ENCODE measurements at places on chromosomes 1 and 21. TPM values are rescaled to one million over a fixed set of nuclear protein-coding genes. Genes with fewer than 3 reads are reported as not detected.

Gene NR0B2
- not detected for total RNA-seq

DNA sequence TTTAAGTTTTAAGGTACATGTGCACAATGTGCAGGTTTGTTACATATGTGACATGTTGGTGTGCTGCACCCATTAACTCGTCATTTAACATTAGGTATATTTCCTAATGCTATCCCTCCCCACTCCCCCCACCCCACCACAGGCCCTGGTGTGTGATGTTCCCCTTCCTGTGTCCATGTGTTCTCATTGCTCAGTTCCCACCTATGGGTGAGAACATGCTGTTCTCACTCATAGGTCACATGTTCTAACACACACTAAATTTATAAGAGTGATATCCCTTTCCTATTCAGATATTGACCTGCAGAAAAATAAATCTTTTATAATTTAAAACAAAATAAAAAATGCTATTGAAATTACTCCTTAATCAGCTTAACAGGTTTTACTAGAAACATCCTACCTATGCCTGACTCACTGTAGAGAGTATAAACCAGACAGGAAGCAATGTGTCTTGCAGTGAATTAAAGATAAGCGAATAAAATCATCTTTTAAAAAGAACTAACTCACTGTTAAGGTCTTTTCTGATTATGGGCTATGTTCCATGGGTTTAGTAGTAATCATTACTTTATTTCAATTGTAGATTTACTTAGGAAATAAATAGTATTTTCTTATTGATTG is 82.0 kb upstream of the DPH5 start:
- peaks cover 25% of the 10 kb centered on the region for H3K36me3 ChIP-seq
- no peak overlapping the region for H3K27ac ChIP-seq
- no peaks in the 10 kb centered on the region for H3K27me3 ChIP-seq
- no peak for DNase-seq

Gene DCST2
- 0.91 TPM for total RNA-seq

DNA sequence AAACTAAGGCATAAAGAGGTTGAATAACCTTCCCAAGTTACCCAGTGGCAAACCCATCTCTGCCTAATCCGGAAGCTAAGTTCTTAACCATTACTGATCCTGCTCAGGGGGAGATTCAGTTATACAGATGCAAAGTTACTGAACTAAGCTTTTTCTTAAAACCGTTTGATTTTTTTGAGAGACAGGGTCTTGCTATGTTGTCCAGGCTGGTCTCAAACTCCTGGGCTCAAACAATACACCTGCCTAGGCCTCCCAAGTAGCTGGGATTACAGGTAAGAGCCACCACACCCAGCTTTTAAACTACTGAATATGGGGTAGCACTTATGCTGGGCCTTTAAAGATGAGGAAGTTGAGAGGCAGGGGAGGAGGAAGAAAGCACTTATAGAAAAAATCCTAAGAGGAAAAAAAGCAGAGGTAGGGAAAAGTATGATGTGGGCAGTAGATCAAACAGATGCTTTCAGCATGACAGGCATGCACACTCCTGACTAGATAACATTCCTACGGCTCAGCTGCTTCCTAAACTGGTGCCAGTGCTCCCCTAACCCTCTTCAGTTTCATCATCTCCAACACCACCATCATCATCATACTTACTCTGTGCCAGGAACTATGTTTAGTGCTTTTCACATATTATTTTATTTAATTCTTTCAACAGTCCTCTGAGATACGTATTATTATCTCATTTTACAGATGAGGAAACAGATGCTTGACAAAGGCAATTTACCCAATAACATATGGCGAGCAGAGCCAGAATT is 5.8 kb downstream of the PAFAH2 start:
- H3K4me3 ChIP-seq: no peak overlapping the region
- H3K4me1 ChIP-seq: peaks cover 40% of the 10 kb centered on the region
- no peaks in the 10 kb centered on the region for H3K27me3 ChIP-seq
- DNase-seq: no peak
- peaks cover 4% of the 10 kb centered on the region for H3K36me3 ChIP-seq

GRCh38 chr1:111454859-111455641 is 5.8 kb downstream of the ATP5PB start:
- peaks cover 61% of the 10 kb centered on the region for H3K36me3 ChIP-seq
- no peaks in the 10 kb centered on the region for H3K27me3 ChIP-seq
- H3K4me3 ChIP-seq: peak overlapping the region; percentile 81
- no peak for DNase-seq
- peaks cover 58% of the 10 kb centered on the region for H3K4me1 ChIP-seq
- H3K27ac ChIP-seq: peak overlapping the region; percentile 78

- DNase-seq: no peak
- no peaks in the 10 kb centered on the region for H3K36me3 ChIP-seq
- no peak overlapping the region for H3K27ac ChIP-seq
- H3K27me3 ChIP-seq: peaks cover 11% of the 10 kb centered on the region
- H3K4me3 ChIP-seq: peak overlapping the region; percentile 6
Measured at GRCh38 chr21:37001441-37001840, 5.1 kb upstream of the RIPPLY3 start.

Gene AMPD1
- not detected for total RNA-seq

- no peak for DNase-seq
- H3K27ac ChIP-seq: no peak overlapping the region
- no peaks in the 10 kb centered on the region for H3K4me1 ChIP-seq
- no peaks in the 10 kb centered on the region for H3K36me3 ChIP-seq
- peaks cover 8% of the 10 kb centered on the region for H3K27me3 ChIP-seq
Measured at GRCh38 chr1:53689223-53689622, 49.7 kb downstream of the GLIS1 start.

GRCh38 chr21:44012474-44013379 is 618 bp downstream of the TRAPPC10 start:
- H3K27ac ChIP-seq: peak overlapping the region; percentile 86
- peaks cover 47% of the 10 kb centered on the region for H3K4me1 ChIP-seq
- H3K27me3 ChIP-seq: no peaks in the 10 kb centered on the region
- peak overlapping the region; percentile 86 for H3K4me3 ChIP-seq
- peak; percentile 94 for DNase-seq

Gene KCNE2
- not detected for total RNA-seq

DNA sequence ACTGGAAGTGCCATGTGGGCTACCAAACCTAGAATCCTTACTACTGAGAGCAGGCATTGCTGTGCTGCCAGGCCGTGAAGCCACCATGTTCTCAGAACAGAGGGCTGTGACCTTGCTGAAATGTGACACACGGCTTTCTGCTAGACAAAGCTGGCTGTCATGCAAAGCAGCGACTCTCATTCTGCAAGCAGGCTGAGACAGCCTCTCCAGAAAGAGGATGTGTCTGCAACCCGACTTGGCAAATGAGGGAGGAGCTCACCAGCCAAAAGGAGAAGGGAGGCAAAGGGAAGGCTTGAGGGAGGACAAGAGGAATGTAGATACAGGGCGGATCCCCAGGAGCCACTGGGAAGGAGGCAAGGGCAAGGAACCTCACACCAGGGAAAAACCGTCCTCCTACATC is 85.7 kb upstream of the KRTAP19-8 start:
- H3K4me1 ChIP-seq: no peaks in the 10 kb centered on the region
- no peak for DNase-seq
- H3K27me3 ChIP-seq: no peaks in the 10 kb centered on the region
- no peak overlapping the region for H3K27ac ChIP-seq
- H3K4me3 ChIP-seq: no peak overlapping the region

- H3K4me3 ChIP-seq: no peak overlapping the region
- no peak for DNase-seq
- peaks cover 23% of the 10 kb centered on the region for H3K27me3 ChIP-seq
- H3K27ac ChIP-seq: no peak overlapping the region
- H3K36me3 ChIP-seq: no peaks in the 10 kb centered on the region
Measured at GRCh38 chr1:233412812-233413211, 85.3 kb downstream of the MAP3K21 start.

GRCh38 chr1:159891275-159892157 is 8.4 kb downstream of the CFAP45 start:
- no peak overlapping the region for H3K27ac ChIP-seq
- no peaks in the 10 kb centered on the region for H3K36me3 ChIP-seq
- DNase-seq: peak; percentile 77
- H3K4me1 ChIP-seq: peaks cover 14% of the 10 kb centered on the region
- peaks cover 6% of the 10 kb centered on the region for H3K27me3 ChIP-seq
- H3K4me3 ChIP-seq: no peak overlapping the region

Gene BCL2L15
- total RNA-seq: 1.1 TPM

Gene AKNAD1
- not detected for total RNA-seq

DNA sequence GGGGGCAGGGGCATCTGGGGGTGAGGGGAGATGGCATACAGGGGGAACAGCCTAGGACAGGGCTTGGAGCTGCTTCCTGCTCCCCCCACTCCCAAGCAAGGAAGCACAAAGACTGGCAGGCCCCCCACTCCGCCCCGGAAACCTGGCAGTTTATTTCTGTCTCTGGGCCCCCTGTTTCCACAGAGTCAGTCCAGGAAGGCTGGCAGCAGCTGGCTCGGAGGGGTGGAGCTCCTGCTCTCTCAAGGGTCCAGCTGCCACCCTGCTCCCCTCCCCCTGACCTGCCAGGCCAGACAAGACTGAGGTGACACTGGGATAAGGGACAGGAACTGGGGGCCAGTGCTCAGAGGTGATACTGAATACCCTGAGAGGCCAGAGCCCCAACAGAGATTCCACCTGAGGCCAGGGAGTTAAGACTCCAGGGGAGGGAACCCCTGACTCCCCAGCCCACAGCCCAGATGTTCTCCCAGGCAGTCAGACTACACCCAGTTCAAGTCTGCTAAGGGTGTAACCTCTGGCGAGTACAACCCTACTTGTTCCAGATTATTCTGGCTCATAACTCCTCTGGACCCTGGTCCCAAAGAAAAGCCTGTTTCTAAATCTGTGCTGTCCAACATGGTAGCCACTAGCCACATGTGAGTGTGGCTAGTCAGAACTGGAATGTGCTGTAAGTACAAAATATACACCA is 26.3 kb downstream of the AHDC1 start:
- H3K4me1 ChIP-seq: peaks cover 14% of the 10 kb centered on the region
- no peak overlapping the region for H3K27ac ChIP-seq
- no peak overlapping the region for H3K4me3 ChIP-seq
- peaks cover 9% of the 10 kb centered on the region for H3K36me3 ChIP-seq
- no peak for DNase-seq
- peaks cover 10% of the 10 kb centered on the region for H3K27me3 ChIP-seq

Gene JUN
- total RNA-seq: 73.4 TPM

GRCh38 chr1:74504125-74504932 is 8.1 kb downstream of the LRRC53 start:
- no peaks in the 10 kb centered on the region for H3K36me3 ChIP-seq

Gene SLC9A1
- total RNA-seq: 23.7 TPM

Gene S100A7A
- total RNA-seq: not detected

DNA sequence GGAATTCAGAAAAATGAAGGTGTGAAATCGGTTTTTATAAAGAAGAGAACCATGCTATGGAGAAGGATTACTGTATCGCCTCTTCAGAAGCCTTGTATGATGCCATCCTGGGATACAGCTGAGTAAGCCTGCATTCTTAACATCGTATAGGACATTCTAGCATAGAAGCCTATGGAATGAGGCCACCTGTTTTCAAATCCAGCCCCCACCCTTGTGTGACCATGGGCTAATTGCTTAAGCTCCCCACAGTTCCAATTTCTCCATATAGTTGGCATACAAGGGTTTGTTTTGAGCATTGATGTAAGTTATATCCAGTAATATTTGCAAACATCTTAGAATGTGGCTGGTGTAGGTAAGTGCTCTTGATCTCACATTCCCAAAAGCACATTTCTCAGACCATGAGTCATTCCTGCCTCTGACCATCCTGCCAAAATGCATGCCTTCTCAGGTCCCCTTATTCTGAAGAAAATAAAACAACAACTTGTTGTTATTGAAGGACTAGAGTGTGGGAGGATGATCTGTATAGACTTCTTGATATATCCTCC is 1.5 kb downstream of the OR14A2 start:
- H3K27me3 ChIP-seq: no peaks in the 10 kb centered on the region
- no peaks in the 10 kb centered on the region for H3K36me3 ChIP-seq
- no peak overlapping the region for H3K4me3 ChIP-seq
- no peak for DNase-seq
- H3K27ac ChIP-seq: no peak overlapping the region
- H3K4me1 ChIP-seq: no peaks in the 10 kb centered on the region

DNA sequence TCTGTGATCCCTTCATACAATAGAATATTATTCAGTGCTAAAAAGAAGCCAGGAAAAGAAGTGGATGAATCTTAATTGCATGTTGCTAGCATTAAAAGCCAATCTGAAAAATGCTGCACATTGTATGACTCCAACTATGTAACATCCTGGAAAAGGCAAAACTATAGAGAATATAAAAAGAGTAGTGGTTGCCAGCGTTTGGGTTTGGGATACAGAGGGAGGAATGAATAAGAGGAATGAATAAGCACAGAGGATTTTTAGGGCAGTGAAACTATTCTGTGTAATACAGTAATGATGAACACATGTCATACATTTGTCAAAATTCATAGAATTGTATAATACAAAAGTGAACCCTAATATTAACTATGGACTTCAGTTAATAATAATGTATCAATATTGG is 42.5 kb downstream of the GPR88 start:
- peaks cover 14% of the 10 kb centered on the region for H3K4me1 ChIP-seq
- no peak overlapping the region for H3K4me3 ChIP-seq
- no peak overlapping the region for H3K27ac ChIP-seq
- H3K27me3 ChIP-seq: peaks cover 8% of the 10 kb centered on the region

Gene NPR1
- total RNA-seq: not detected

- peaks cover 10% of the 10 kb centered on the region for H3K27me3 ChIP-seq
- peak overlapping the region; percentile 62 for H3K27ac ChIP-seq
- peak overlapping the region; percentile 58 for H3K4me3 ChIP-seq
- H3K36me3 ChIP-seq: no peaks in the 10 kb centered on the region
Measured at GRCh38 chr1:7549277-7550161, 221.6 kb upstream of the VAMP3 start.

DNA sequence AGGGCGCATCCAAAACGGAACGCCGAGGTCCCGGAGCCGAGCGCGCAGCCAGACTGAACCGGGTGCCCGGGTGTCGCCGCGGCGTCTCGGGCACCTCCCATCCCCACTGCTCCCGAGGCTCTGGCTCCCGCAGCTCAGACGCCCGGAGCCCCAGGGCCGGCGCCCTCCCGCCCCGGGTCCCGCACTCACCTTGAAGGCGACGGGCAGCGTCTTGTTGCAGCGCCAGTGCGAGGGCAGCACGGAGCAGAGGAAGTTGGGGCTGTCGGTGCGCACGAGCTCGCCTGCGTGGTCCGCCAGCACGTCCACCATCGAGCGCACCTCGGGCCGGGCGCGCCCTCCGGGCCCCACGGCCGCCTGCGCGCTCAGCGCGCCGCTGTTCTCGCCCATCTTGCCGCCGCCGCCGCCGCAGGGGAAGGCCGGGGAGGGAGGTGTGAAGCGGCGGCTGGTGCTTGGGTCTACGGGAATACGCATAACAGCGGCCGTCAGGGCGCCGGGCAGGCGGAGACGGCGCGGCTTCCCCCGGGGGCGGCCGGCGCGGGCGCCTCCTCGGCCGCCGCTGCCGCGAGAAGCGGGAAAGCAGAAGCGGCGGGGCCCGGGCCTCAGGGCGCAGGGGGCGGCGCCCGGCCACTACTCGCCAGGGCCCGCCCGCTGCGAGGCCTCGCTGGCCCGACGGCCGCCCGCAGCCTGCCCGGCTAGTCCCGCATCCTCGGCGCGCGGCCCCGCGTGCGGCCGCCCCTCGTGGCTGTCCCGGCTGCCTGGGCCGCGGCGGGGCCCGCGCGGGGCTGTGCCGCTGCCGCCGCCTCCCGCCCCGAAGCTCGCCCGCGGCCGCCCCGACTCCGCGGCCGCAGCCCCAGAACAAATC is 447 bp downstream of the RUNX3 start:
- no peaks in the 10 kb centered on the region for H3K27me3 ChIP-seq
- peak overlapping the region; percentile 91 for H3K27ac ChIP-seq
- H3K4me1 ChIP-seq: peaks cover 63% of the 10 kb centered on the region
- peaks cover 37% of the 10 kb centered on the region for H3K36me3 ChIP-seq
- H3K4me3 ChIP-seq: peak overlapping the region; percentile 92

- H3K4me1 ChIP-seq: peaks cover 4% of the 10 kb centered on the region
- H3K36me3 ChIP-seq: no peaks in the 10 kb centered on the region
- peak; percentile 27 for DNase-seq
- H3K4me3 ChIP-seq: peak overlapping the region; percentile 25
Measured at GRCh38 chr1:65793359-65793732, 651 bp downstream of the PDE4B start.
